GM23248 (cell line): ENCODE measurements at places on chromosomes 4 and X. TPM values are rescaled to one million over a fixed set of nuclear protein-coding genes. Genes with fewer than 3 reads are reported as not detected.

GRCh38 chrX:30533266-30533665 lies 44.3 kb downstream of the TASL start:
- peak; percentile 58 for DNase-seq

- DNase-seq = no peak
Measured at GRCh38 chr4:147567276-147567675, 49.9 kb upstream of the TMEM184C start.

KLB gene
- total RNA-seq = not detected in 2 replicates

DNA sequence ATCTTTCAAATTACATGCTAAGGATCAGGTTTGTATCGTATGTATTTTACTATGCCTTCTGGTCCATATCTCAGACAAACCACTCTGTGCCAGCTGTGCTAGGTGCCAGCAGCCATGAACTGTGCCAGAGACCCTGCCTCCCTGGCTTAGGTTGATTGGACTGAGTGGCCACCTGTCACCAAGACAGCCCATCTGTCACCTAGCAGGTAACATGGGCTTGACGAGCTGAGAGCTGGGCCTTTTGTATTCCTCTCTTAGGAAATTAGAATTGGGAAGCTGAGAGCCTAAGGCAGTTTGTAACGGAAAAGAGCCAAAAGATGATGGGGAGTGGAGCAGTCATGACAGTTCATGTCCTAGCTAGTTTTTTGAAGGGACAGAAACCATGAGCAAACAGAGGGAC lies 42.5 kb downstream of the TMEM164 start:
- no peak for DNase-seq

XAGE1B gene
- not detected in 2 replicates for total RNA-seq

- DNase-seq = peak; percentile 35
Measured at GRCh38 chr4:1201851-1202525, 29.6 kb upstream of the SPON2 start.

SLC9B2 gene
- total RNA-seq = 17.5 and 30.9 TPM in 2 replicates

NALF2 gene
- not detected in 2 replicates for total RNA-seq

DNA sequence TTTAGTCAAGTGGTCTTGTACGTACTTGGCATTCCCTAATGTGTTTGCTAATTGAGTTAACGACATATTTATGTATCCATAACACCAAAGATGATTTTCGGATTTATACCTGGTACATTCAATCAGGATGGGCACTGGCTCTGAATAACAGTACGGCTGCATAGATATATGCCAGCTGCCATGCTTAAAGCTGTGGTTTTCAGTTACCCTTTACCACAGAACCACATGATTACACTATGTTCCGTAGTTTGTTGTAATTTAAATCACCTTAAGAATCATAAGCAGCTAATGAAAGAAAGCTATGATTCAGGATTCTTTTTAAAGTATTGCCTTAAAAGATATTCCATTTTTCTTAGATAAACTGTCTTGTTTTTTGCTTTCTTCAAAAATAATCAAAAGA lies 53.6 kb downstream of the FIP1L1 start:
- DNase-seq = no peak

GRCh38 chr4:1604706-1605205 lies 79.4 kb downstream of the FAM53A start:
- DNase-seq = no peak

- DNase-seq = peak; percentile 40
Measured at GRCh38 chrX:71910986-71911730, 513 bp downstream of the NHSL2 start.

DNA sequence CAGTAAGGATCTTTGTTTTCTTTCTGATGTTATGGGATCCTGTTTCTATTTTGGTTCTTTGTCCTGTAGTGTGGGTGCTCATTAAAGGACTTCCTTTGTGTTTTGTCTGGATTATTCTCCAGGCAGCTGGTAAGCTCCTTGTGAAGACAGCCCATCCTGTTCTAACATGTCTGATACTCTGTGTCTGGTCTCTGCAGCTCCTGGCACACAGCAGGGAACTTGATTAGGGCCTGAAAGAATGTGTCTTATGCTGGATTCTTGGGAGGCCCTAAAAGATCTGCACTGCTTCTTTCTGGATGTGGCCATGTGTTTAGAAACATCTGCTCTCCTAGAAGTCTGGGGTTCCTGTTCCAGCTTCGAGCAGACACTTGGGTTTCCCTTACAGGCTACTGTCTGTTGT lies 38.1 kb upstream of the ATXN3L start:
- no peak for DNase-seq

- DNase-seq = no peak
Measured at GRCh38 chrX:1609311-1609710, 5.5 kb upstream of the ASMT start.

DNA sequence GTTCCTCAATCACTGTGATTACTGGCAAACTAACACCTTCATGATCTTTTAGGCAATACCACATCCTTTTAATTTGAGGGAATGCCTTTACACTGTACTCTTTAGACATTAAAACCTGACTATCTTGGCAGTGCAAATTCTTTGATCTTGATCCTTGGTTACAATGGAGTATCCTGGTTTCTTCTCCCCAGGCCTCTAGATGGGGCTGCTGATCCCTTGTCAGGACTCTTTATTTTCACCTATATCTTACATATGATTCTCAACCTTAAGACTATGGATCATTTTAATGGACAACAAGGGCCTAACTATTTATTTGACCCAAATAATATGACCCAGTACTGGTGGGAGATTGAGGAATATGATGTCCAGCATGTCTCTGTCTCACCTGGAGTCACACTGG lies 1005.5 kb upstream of the INTU start:
- peak; percentile 48 for DNase-seq

GRCh38 chrX:50988649-50989048 lies 78.1 kb downstream of the BMP15 start:
- peak; percentile 53 for DNase-seq

SYNPO2 gene
- 4.3 and 5.0 TPM in 2 replicates for total RNA-seq

PACRGL gene
- 24.6 and 27.4 TPM in 2 replicates for total RNA-seq

DNA sequence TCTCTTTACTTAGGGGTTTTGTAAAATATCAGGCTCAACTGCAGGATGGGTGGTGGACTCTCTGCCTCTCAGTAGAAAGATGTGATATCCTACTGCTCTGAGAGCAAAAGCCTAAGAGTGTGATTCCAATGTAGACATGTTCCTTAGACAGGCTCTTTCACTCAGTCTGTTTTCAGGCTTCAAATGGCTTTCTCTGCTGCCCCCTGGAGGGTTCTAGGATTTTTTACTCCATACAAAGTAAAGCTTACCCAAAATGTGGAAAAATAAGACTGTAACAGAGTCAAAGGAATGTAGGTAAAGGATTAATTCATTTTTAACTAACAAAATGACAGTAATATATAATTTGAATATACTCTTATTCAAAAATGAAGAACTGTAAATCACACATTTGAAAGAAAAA lies 32.1 kb downstream of the ZGRF1 start:
- peak; percentile 71 for DNase-seq

TSPAN7 gene
- not detected in 2 replicates for total RNA-seq

- no peak for DNase-seq
Measured at GRCh38 chr4:6781561-6781960, 966 bp upstream of the KIAA0232 start.

UBL4A gene
- total RNA-seq = 36.8 and 53.0 TPM in 2 replicates

SCML2 gene
- 0.38 and 2.1 TPM in 2 replicates for total RNA-seq

DNA sequence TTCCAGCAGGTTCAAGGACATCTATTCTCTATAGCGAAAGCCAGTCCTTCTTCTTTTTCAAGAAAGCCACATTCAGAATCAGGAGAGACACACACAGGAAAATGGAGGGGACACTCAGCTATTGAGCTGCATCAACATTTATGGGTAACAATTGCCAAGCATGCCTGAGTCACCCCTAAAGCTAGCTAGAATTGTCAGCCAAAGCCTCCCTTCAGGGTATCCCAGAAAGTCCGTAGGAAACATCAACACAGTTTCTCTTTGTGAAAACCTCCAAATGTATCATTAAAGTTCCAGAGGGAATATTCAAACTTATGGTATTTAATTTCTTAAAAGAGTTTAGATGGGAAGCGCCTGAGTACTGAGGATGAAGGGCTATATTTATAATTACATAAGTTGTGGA lies 331.1 kb upstream of the SLC7A11 start:
- DNase-seq = peak; percentile 46
